ENCODE measurements at places on chromosomes 16 and 17.

DNA sequence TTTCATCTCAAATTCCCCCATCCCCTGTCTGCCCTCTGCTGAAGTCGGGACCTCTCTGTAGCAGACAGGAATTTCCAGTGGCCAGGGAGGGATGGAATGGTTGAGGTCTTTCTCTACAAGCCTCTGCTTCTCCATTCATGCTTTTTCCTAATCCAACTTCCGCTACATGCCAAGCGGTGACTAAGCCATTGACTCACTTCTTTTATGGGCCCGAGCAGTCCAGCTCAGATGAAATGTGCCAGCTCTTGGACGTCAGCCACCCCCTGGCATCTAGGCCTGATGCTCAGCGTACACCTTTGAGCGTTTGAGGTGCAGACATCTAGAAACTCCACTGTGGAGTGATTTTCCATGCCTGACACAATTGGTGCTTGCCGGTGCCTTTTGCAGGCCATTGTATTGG is 40.7 kb upstream of the GPR139 start:
- no peak for DNase-seq

DNA sequence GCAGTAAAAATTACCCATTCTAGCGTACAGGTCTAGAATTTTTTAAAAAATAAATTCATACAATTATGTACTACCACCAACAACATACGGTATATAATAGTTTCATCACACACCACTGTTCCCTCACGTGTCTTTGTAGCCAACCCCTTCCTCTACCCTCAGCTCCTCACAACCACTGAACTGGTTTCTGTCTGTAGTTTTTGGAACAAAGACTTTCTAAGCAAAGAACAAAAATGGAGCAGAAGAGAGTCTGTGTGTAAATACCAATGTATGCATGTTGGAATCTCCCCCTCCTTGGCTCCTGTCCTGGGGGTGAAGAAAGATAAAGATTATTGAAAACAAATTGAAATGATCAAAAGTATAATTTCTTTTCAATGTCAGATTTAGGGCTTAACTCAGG is 31.9 kb upstream of the CCR7 start:
- no peak for DNase-seq

- DNase-seq = no peak
Measured at GRCh38 chr17:81468111-81468769, 44.4 kb downstream of the ACTG1 start.

DNA sequence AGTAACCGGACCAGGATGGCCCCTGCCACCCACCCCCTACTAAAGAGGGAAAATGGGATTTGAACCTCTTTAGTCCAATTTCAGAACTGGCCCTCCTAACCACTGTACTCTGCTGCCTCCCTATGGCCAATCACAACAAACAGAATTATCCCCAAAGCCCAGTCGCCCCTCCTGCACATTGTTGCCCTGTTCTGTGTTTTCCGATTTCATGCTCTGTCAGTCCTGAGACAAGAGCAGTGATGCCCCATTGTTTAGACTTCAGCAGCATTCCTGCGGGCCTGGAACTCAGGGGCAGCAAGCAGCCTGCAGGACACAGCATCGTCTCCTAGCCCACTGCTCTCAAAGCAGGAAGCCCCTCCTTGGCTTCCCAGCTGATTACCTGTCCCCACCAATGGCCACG is 20.5 kb upstream of the KLHL11 start:
- no peak for DNase-seq

DNA sequence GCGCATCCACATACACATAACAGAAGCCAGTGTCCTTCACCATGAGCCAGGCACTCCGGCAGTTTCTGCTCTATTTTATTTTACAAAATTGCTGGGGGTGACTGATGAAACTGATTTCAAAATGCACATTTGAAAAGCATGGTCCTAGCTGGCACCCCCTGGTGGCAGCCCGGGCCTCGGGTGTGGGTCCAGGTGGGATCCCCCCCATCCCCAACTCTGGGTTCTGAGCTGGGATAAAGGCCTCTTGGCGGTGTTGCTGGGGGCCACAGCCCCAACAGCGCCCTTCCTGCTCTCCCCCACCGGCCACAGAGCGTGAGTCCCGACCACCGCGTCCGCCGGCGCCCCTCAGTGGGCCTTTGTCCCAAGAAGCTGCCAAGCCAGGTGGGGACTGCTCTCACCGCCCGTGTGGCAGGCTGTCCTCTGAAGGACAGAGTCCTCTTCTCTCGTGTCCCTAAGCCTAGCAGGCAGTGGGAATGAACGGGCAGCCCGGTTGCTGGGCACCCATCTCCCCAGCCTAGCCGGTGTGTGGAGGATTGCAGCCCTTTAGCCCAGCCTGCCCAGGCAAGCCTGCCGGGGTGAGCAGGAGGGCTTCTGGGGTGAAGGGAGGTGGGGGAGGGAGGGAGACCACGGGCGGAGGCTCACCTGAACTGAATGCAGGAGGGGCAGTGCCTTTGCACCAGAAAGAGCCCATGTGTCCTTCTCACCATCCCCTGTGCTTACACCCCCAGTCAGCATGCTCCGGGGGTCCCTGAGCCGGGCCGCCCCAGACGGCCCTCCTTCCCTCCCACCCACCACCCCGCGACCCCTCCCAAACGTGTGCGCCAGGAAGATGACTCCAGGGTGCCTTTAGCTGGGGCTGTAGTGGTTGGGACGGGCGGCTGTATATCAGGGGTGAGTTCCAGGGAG is 898 bp downstream of the SNAI3 start:
- DNase-seq = peak; percentile 16

- no peak for DNase-seq
Measured at GRCh38 chr16:11530171-11530940, 56.4 kb downstream of the LITAF start.

DNA sequence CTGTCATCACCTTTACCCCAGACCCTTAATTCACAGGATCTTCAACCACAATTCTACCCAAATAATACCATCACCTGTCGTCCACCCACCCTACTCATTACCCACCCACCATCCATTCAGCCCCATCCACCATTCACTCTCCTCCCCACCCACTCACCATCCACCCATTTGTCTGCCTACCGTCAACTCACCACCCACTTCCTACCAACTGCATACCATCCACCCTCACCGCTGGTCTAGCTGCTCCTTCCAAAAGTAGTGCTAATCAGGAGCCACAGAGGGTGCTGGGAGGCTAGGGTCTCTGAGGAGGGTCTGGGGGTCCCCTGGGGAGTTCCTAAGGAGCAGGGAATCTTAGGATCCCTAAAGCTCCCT is 12.0 kb upstream of the IGFBP4 start:
- DNase-seq = no peak

Data from GDM1 (cell line).